ENCODE measurements at places on chromosomes 16 and 17.

- no peak for DNase-seq
Measured at GRCh38 chr17:34826332-34826731, 134.9 kb downstream of the CCT6B start.

DNA sequence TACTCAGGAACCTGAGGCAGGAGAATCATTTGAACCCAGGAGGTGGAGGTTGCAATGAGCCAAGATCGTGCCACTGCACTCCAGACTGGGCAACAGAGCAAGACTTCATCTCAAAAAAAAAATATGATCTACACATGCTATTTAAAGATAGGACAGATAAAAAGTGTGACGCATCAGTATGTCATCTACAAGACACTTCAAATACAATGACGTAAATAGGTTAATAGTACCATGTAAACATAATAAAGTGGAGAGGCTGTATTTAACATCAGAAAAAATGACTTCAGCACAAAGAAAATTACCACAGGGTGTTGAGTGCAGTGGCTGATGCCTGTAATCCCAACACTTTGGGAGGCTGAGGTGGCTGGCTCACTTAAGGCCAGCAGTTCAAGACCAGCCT lies 20.2 kb downstream of the ZNF778 start:
- DNase-seq = no peak

GRCh38 chr17:80011989-80012555 lies 23.6 kb downstream of the TBC1D16 start:
- DNase-seq = no peak

DNA sequence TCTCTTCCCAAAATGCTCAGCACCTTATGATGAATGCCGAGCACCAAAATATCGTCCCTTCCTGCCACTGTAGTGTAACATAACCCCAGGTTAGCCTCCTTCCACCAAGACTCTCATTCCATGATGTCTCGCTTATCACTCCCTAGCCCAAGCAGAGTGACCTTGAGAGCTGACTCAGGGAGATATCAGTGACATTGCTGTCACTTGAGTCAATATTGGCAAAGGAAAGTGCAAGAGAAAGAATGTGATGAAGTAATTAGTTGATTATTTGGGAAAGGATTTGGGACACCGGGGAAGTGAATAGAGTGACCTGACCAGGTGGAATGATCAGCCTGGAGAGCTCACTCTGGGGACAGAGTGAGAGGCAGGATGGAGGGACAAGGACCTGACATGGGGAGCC lies 2.6 kb upstream of the ANKFN1 start:
- no peak for DNase-seq

- no peak for DNase-seq
Measured at GRCh38 chr17:80796430-80796861, 195.2 kb upstream of the CHMP6 start.

DNA sequence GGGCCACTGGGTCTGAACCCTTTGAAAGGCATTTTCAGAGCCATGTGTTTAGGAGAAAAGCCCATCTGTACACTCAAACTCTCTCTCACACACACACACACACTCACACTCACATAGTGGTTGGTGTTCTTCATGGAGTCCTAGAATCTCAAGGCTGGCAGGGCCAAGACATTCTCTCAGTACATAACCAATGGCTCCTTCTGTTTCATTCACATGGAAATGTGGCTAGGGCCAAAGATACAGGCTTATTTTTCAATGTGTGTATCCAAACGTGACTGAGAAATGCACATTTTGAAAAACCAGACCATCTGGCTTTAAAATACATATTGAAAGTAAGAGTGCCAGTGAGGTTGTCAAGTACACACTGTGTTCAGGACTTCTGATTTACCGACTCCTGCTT lies 59.0 kb upstream of the SALL1 start:
- no peak for DNase-seq

GRCh38 chr16:65042438-65043365 lies 79.2 kb downstream of the CDH11 start:
- no peak for DNase-seq

DNA sequence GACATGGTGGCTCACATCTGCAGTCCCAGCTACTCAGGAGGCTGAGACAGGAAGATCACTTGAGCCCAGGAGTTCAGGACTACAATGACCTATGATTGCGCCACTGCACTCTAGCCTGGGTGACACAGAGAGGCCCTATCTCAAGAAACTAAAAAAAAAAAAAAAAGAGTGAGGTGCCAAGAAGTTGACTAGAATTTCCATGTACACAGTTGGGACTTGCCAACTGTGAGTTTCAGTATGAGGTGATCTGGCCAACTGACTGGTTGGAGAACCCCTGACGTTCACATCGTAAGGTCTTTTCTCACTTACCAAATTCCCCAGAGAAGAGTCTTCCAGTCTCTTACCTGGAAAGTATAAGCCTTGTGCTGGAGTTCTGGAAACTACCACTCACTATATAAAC lies 3.1 kb upstream of the MED11 start:
- no peak for DNase-seq

DNA sequence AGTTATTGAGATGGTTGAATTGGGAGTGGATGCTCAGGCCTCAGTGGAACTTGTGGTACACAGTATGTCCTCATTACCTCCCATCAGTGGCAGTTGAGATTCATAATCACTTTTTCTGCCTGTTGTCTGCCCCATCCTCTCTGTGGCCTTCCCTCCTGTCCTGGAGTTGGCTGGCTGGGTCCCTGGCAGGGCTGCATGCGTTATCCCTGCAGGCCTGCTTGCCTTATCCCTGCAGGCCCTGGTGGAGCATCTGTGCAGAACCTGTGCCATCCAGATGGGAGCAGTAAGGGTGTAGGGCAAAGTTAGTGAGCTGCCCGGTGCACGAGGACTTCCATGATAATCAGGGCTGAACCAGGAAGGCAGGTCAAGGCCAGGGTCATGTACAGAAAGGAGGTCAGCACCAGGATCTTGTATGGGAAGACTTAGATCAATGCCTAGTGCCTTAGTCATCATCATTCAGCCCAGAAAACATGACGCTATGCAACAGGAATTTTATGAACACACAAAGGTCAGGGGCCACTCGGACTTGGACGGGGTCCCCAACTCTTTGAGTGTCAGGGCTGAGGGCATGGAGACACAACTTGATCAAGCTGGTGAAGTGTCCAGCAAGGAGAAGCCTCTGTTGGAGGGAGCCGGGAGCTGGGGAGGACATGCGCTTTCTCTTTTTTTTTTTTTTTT lies 47.2 kb downstream of the ABCC1 start:
- no peak for DNase-seq

GRCh38 chr16:10200637-10201586 lies 18.7 kb upstream of the GRIN2A start:
- DNase-seq = no peak

DNA sequence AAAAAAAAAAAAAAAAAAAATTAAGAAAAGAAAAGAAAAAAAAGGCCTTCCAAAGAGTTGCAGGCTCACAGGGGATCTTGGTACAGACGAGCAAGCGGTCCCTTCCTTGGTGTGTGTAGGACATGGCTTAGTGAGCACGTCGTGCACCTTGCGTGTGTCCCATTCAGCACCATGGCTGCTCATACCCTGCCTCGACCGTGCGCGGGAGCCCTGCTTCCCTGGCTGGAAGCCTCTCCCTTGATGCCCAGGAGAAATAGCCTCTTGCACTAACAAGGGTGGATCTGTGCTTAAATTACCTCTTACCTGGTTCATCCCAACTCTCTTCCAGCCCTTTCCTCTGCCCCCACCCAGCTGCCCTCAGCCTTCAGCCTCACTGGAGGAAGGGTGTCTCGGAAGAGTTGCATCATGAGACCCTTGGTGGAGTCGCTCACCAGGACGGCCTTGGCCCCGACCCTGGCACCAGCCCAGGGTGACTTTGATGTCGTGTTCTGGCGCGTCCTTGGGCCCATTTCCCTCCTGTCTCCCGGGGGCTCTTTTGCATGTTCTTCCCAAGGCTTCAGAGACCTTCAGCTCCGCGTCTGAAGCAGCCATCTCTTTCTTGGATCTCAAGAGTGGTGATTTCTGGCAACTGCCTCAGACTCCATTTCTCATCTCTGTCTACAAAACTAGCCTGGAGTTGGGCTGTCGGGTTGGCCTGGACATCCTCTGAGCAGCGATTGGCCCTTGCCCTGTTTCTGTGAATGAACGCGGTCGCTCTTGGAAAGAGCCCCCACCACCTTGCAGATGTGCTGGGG lies 127.2 kb downstream of the CMIP start:
- DNase-seq = no peak

- DNase-seq = no peak
Measured at GRCh38 chr17:36941265-36942010, 4.2 kb downstream of the LHX1 start.

GRCh38 chr17:34146440-34147043 lies 108.5 kb upstream of the CCL2 start:
- no peak for DNase-seq

GRCh38 chr16:46862555-46863447 lies 21.4 kb upstream of the GPT2 start:
- DNase-seq = no peak

DNA sequence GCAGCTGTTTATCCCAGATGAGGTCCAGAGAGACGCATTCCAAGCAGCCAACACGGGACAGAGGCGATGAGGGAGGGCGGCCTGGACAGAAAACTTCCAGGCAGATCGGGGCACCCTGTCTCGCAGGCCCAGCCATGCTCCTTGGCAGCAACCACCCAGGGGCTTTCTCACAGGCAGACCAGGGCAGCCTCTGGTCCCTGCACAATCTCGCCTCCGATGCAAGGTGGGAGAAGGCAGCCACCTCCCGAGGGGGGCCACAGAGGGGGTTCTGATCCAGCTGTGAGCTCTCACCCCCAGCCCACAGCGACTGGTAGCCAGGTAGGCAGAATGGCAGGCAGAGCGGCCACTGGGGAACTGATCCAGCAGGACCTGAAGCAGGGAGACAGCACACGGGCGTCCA lies 48.7 kb downstream of the LMF1 start:
- DNase-seq = no peak

DNA sequence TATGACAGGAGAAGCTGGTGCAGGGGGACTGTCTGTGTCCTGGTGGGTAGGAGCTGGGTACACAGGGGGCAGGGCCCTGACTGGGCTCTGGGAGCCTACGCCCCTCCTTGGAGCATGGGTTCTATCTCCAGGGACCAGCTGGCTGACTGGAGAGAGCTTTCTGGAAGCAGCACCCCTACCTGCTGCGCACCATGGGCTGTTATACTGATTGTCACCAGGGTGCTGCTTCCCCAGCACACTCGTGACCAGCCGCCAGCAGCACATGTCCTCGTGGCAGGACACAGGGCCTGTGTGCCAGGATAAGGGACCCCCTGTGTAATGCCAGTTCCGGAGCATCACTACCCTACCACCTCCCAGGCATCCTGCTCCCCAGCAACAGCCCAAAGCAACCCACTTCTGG lies 106.0 kb downstream of the AMFR start:
- no peak for DNase-seq

DNA sequence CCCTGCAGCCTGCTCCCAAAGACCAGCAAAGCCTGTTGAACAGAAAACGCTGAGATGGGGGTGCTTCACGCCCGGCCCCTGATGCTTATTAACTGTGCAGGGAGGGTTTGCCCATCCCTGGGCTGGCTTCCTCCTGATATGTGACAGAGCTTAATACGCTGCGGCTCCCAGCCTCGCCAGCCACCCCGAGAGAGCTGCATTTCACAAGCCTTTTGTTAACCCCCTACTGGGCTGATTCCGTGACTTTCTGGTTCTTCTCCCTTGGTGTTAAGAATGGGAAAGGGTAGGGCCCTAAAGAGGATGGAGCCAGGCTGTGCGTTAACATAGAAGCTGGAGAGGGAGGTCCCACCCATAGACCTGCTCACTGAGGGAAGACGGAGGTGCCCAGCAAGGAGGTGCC lies 211.8 kb downstream of the ENGASE start:
- no peak for DNase-seq

DNA sequence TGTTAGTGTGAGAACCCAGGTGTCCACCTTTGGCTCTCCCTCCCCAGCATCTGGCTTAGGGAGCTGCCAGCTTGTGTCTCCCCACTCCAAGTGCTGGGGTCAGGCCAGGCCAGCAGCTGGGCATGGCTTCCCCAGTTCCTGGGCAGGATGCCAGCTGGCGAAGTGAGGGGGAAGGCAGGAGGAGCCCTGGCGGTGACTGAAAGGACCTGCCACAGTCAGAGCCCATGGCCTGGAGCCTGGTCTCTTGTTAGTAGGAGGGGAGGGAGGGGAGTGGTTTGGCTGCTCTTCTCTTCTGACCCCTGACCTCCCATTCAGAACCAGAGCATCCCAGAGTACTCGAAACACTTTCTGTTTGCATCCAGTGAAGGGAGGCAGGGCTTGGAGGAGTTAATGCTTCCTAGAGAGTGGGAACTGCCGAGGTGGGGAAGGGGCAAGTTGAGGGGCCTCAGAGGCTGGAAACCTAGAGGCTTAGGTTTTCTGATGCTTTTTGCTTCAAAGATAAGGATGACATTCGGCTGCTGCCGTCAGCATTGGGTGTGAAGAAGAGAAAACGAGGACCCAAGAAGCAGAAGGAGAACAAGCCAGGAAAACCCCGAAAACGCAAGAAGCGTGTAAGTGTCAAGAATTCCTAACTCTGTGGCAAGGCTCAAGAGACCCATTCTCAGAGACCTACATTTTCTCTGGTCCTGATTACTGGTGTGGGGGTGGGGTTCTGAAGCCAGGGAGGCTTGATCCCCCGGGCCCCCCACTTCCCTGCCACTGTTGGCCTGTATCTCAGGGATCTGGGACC lies 772 bp downstream of the CHD3 start:
- DNase-seq = no peak

GRCh38 chr16:676913-677312 lies 1.4 kb downstream of the RHBDL1 start:
- no peak for DNase-seq

GRCh38 chr17:4499431-4500190 lies 930 bp downstream of the SPNS2 start:
- no peak for DNase-seq
